ENCODE measurements at places on chromosomes 13 and 19. TPM values are rescaled to one million over a fixed set of nuclear protein-coding genes. Genes with fewer than 3 reads are reported as not detected.
A peak's percentile ranks its signal among the peaks of the same experiment; 100 is the strongest.

DNA sequence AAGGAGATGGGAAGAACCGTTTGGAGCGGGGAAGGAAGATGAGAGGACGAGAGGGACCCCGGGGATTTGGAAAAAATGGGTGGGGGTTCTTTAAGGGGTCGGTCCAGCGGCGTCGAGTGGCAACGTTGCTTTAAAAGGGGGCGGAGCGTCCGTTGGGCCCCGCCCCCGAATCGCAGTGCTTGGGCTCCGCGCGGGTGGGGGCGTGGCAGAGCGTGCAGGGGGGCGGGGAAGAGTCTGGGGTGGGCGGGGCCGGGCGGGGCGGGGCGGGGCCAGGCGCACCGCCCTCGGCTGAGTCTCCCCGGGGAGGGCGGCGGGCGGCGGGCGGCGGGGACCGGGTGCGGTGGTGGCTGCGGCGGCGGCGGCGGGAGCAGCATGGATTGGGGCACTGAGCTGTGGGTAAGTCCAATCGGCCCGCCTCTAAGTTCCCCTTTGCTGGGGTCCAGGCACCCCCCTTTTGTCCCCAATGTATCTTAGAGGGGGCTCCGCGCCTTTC lies at the start of gene TRIP10:
Gene TRIP10 (plus strand): TSS at position 291 of the 493 bp plus-strand sequence. CDS start 82 bp downstream, at position 373.
- peak; percentile 91 for DNase-seq
- H3K27me3 ChIP-seq: no peaks in the 10 kb centered on the region
- H3K27ac ChIP-seq: peak within 1 kb of the TSS; percentile 98
- peaks cover 27% of the 10 kb centered on the region for H3K36me3 ChIP-seq

DNA sequence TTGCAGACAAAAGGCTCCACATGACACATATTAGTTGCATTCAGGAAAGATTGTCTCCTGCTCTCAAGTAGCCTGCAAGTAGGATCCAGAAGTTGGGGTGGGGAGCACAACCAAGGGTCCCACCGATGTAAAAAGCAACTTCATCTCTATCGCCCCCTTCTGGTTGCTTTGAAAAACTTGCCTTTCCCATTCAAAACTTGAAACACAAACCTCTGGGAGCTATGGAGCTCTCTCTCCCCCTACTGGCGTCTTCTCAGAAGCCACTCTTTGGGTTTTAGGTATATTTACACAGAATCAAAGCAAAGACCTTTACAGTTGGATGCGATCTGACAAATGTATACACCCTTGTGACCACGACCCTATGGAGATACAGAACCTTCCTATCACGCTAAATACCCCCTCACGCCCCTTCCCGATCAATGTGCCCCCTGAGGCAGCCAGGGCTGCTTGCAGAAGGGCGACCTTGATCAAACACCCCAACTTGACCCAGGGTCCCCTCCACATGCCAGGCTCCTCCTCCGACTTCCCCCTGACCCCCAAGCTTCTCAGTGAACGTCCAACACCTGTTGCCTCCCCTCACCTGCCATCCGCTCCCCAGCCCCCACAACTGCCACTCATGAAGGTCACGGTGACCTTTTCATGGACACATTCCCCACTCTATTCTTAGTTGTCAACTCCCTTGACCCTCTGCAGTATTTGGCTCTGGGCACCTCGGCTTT lies 10.1 kb downstream of the NOSIP start:
- peak overlapping the region; percentile 16 for H3K4me3 ChIP-seq
- H3K4me1 ChIP-seq: peaks cover 56% of the 10 kb centered on the region
- DNase-seq: peak; percentile 82
- no peaks in the 10 kb centered on the region for H3K27me3 ChIP-seq
- peaks cover 11% of the 10 kb centered on the region for H3K36me3 ChIP-seq

GRCh38 chr19:34806976-34807860 lies 34.2 kb upstream of the ZNF599 start:
- DNase-seq: no peak
- no peak overlapping the region for H3K4me3 ChIP-seq
- no peaks in the 10 kb centered on the region for H3K27me3 ChIP-seq
- no peaks in the 10 kb centered on the region for H3K4me1 ChIP-seq

DNA sequence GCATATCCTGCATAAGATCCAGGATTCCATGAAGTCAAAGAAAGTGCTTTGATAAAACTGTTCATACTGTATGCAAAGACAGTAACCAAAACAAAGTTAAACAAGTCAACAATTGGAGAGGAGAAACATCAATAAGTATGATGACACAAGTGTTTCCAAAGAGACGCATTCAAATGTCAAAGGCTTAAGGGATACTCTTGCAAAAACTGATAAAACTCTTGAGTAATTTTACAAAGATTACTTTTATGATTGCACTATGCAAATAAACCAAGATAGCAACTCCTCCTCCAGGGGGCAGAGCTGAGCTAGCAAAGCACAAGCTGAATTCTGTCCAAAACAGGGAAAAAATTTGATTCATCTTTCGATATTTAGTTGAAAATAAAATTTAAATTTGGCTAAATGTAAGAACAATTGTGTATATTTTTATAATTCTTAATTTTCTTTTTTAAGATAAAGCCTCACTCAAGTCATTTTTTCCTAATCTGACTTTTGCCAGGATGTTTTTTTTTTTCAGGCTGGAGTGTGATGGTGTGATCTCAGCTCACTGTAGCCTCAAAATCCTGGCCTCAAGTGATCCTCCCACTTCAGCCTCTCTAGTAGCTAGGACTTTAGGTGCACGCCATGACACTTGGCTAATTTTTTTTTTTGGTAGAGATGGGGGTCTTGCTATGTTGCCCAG lies 84.0 kb downstream of the MZT1 start:
- DNase-seq: peak; percentile 80
- no peaks in the 10 kb centered on the region for H3K4me1 ChIP-seq
- no peaks in the 10 kb centered on the region for H3K36me3 ChIP-seq
- H3K27me3 ChIP-seq: peaks cover 3% of the 10 kb centered on the region

- no peak for DNase-seq
- no peaks in the 10 kb centered on the region for H3K27me3 ChIP-seq
- H3K4me1 ChIP-seq: no peaks in the 10 kb centered on the region
- H3K36me3 ChIP-seq: no peaks in the 10 kb centered on the region
- no peak overlapping the region for H3K27ac ChIP-seq
These were observed 55.0 kb downstream of the GPR12 start for GRCh38 chr13:26705536-26705935.

DNA sequence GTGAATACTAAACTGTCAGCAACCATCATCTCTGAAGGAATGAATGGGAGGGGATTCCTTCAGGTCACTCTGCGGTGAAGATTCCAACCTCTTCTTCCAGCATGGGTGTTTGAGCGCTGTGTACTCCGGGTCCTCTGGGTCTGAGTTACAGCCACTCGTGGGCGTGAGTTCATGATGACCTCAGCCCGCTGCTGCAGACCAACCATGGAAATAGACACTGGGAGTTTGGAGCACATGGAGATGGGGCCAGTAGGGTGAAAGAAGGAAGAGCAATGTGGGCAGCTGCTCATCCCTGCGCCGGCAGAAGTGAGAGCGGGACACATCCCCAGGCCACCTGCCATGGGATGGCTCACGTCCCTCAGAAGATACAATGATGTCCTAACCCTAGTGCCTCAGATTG lies 16.8 kb upstream of the RAB20 start:
- no peak for DNase-seq
- no peaks in the 10 kb centered on the region for H3K36me3 ChIP-seq
- H3K27me3 ChIP-seq: peaks cover 36% of the 10 kb centered on the region
- H3K27ac ChIP-seq: no peak overlapping the region
- H3K4me3 ChIP-seq: no peak overlapping the region

DNA sequence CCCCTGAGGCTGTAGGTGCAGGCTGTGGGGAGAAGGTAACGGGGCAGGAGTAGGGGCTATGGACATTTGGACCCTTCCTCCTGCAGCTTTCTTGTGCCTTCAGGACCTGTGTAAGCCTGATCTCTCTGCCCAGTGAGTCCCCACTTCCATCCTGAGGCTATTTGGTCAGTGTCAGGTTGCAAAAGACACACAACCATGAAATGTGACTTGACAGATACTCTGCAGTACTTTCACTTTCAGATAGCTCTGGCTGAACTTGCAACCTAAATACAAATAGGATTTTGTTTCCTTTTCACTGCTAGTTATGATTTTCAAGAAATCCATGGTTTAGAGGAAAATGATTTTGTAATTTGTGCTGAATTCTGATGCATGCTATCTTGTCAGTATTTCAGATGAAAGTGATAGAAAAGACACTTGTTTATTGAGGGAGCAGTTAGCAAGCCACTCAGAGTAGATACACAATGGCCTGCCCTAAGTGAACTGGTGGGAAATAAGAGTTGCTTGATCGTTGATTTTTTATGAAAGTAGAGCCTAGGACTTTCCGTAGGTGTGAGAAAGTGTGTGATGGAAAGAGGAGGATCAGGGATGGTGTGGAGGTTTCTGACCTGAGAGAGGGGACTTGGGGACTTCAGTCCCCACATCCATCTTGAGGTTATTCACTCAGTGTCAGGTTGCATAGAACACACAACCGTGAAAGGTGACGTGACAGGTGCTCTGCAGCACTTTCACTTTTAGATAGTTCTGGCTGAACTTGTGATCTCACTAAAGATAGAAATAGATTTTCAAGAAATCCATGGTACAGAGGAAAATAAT lies 18.1 kb upstream of the EID2 start:
- peak overlapping the region; percentile 42 for H3K4me3 ChIP-seq
- H3K27me3 ChIP-seq: no peaks in the 10 kb centered on the region
- peak overlapping the region; percentile 93 for H3K27ac ChIP-seq
- H3K36me3 ChIP-seq: no peaks in the 10 kb centered on the region

DNA sequence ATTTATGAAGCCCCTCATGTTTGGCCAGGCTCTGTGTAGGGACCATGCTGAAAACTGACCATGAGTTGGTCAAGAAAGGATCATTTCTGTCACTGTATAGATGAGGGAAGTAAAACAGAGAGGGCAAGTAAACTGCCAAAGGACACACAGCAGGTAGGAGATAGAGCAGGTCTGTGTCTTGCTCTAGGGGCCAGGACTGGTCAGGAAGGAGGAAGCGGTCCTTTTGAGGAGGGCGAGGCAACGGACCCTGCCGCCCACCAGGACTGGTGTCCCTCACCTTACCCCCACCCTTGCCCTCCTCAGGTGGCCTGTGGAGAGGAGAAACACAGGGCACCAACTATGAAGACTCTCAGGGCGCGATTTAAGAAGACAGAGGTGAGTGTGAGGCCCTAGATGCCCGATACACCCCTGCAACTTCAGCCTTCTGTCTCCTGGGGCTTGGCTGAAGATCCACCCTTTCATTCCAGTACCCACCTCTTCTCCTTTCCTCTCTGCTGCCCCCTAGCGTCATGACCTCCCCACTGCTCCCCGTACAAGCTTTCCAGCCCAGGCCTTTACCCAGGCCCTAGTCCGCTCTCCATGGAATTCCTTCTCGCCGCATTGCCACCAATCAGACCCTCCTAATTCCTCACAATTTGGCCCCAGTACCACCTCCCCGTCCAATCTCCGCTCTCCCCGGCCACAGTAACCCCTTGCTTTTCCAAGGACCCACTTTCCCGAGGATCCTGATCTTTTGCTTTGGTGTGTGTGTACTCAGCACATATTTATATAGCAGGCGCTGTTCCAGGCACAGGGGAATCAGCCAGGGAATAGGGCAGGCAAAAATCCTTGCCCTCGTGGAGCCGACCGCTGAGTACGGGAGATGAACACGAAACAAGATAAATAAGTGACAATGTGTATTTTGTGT lies 3.9 kb downstream of the ANKRD24 start:
- H3K36me3 ChIP-seq: no peaks in the 10 kb centered on the region
- H3K27ac ChIP-seq: no peak overlapping the region
- peaks cover 11% of the 10 kb centered on the region for H3K4me1 ChIP-seq
- no peak overlapping the region for H3K4me3 ChIP-seq

DNA sequence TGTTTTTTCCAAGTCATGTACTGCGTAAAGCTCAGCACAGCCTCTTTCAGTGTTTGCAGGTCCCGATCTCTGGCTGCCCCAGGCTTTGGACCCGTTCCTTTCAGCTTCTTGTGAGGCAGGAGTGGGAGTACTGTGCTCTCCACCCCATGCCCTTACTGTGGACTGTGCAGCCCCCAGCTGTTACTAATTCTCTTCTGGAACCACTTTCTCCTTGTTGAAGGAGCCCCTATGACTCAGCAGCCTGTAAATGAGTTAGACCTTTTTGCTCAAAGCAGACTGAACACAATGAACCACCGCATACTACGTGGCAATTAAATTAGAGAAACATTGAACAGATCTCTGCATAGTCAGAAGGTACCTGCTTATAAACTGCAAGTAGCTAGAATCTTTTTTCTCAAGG lies 39.0 kb downstream of the SERTM1 start:
- DNase-seq: no peak
- no peaks in the 10 kb centered on the region for H3K4me1 ChIP-seq
- H3K27me3 ChIP-seq: peaks cover 18% of the 10 kb centered on the region
- H3K4me3 ChIP-seq: no peak overlapping the region
- H3K36me3 ChIP-seq: no peaks in the 10 kb centered on the region

DNA sequence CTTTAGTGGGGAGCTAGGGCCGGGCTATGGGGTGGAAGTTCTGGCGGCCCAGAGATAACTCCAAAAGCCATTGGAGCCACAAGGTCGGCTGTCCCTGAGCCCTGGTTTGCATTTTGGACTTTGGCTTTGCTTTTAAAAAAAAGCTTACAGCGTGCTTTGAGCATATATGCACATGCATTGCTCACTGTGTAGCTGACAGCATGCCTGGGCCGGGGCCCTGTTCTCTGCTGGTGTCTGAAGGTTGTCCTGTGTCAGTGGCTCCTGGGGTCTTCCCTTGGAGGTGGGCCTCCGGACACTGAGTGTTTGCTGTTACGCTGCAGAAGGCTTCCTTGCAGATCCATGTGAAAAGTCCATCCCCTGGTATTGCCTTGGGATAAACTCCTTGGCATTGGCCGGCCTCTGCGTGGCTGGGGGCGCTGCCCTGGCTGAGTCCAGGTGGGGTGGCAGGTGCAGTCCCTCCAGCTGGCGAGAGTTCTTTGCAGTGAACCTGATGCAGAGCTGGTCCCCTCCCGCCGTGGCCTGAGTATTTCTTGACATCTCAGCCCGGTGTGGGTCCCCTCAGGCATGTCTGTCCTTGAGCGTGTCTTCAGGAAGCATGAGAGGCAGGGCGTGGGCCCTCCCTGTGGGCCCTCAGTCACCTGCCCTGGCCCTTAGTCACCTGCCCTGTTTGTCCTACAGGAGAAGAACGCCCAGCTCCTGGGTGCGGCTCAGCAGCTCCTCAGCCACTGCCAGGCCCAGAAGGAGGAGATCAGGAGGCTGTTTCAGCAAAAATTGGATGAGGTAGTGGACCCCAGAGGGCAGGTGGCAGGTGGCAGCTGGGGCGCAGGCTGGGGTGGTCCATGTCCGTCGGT lies 23.0 kb downstream of the PLEKHJ1 start:
- no peaks in the 10 kb centered on the region for H3K27me3 ChIP-seq
- H3K27ac ChIP-seq: no peak overlapping the region
- DNase-seq: no peak
- H3K4me1 ChIP-seq: peaks cover 17% of the 10 kb centered on the region

GRCh38 chr19:18330868-18331267 lies 8.0 kb upstream of the LSM4 start:
- no peak overlapping the region for H3K27ac ChIP-seq
- H3K4me1 ChIP-seq: peaks cover 9% of the 10 kb centered on the region
- no peaks in the 10 kb centered on the region for H3K36me3 ChIP-seq
- no peaks in the 10 kb centered on the region for H3K27me3 ChIP-seq
- no peak for DNase-seq
- no peak overlapping the region for H3K4me3 ChIP-seq

LGALS7B gene
- total RNA-seq: not detected

COL4A2 gene
- not detected for total RNA-seq

NDUFA13 gene
- 310 TPM for total RNA-seq

ZFR2 gene
- 0.23 TPM for total RNA-seq

GJB2 gene
- 9.9 TPM for total RNA-seq
